ENCODE measurements at places on chromosomes 12 and 14.

GRCh38 chr14:72554401-72554800 is 339.5 kb downstream of the DPF3 start:
- DNase-seq, result no peak

GRCh38 chr12:27333403-27334009 is 870 bp downstream of the BMAL2 start:
- DNase-seq, result no peak

DNA sequence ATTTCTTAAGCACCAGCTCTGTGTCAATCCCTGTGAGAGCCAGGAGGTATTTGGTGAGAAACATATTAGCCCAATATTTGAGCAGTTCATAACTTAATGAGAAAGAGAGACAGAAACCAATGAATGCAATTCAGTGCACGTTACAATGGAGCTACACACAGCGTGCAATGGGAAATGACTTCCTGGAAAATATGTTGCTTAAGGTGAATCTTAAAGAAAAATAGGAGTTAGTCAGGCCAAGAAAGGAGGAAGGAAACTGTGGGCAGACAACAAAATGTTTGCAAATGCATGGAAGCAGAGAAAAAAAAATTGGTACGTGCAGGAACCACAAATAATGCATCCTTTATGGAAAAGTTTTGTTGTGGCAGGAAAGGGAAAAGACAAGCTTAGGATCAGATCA is 481.7 kb downstream of the BCAT1 start:
- DNase-seq, result no peak

- DNase-seq, result no peak
Measured at GRCh38 chr14:105562713-105563346, 36.4 kb downstream of the TMEM121 start.

- no peak for DNase-seq
Measured at GRCh38 chr14:40248671-40249070, 816.4 kb upstream of the FBXO33 start.

DNA sequence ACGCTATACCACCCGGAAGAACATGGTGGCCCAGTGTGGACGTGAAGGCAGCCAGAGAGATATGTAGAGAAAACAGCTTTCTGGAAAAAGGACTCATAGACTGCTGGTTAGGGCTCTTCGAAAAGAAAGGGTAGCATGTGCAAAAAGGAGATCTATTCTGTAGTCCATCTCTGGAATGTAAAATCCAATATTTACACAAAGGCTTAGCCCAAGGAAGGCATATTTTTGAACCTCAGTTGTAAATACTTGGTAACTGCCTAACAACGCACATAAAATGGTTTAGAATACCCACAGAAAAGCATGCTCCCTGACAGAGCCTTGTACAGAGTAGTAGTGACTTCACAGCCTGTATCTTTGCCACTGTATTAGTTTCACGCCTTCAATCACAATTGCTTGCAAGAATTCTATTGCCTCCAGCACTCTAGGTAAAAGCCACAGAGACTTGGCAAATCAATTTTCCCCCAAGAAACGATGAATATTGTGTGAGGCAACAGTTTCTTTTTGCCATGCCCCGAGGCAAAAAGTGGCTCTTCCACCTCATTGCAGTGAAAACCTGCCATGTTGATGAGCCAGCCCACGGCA is 59.2 kb downstream of the TRIM9 start:
- DNase-seq, result no peak

DNA sequence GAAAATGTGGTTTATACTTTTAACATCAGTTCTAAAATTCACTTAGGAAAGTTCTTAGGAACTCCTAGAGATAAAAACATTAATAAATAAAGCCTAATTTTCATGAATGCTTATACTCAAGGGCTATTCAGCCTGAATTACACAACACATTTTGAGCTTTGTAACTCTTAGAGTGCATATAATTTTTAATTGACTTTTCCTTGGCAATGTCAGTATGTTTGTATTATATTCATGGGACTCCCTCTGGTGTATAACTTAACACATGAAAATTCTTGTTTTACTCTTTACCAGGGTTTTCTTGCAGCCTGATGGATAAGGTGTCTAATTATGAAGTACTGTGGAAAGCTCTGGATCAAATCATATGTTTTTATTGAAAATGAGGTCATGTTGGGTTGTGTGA is 150.6 kb upstream of the HMGA2 start:
- no peak for DNase-seq

DNA sequence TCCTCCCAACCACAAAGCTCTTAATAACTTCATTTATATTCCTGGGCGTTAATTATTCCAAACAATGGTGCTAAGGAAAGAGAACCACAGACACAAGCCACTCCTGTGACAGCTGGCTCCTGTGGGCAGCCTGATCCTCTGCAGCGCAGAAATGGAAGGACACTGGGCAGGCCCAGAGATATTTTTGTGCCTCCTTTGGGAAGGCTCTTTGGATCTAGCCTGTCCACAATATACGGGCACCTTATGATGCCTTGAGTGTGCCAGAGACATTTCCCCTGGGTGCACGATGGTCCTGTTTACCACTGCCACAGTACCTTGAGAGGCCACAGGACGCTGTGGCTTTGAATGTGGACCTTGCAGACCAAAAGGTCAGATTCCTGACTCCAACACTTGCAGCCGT is 2.1 kb downstream of the ASB2 start:
- no peak for DNase-seq

DNA sequence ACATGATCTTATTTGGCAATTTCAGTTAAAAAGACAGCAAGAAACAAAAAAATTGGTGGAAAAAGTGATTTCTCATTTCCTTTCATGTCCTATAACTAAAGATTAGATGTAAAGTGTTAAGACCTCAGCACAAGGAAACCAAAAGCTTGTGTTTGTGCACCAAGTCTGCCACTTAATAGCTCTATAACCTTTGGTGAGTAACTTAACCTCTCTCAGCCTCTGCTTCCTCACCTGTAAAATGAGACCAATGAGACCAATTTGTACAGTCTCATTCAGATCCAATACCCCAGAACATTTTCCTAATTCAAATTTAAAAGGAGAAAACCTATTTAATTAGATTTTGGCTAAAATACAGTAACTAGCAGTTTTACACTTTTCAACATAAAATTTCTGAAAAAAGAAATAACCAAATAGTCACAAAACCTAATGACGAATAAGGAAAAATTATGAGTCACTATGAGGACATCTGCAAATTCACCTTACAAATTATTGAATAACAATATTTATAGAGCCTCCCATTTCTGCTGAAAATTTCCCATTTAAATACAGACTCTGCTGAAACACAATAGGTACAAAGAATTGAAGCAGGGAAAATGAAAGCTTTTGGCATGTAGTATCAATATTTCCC is 71.1 kb downstream of the EPS8 start:
- no peak for DNase-seq

DNA sequence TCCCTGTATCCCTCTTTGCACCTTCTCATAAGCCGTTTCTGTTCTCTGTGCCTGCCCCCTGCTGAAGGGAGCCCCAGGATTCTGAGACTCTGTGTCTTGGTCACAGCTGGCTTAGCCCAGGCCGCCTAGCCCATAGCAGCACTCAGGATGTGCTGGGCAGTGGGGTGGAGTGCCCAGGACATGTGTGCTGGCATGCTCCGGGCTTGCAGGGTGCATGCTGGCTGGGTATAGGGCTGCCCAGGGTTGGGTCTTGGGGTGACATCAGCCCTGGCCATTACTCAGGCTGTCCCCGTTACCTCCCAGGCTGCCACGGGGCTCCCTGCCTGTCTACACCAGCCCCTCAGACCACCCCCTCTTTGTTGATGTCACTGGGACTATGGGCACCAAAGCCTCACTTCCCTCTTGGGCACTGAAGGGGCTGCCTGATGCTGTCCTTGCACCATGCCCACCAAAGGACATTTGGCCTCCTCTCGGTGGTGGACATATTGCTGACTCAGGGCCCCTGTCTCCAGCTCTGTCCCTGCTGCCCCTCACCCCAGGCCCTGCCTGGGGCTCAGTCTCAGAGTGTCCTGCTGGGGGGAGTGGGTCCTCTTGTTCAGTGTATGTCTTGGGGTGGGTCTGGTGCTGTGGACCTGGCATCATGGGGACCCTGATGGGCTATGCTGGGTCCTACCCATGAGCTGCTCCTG is 2.4 kb downstream of the CEP170B start:
- DNase-seq, result no peak

DNA sequence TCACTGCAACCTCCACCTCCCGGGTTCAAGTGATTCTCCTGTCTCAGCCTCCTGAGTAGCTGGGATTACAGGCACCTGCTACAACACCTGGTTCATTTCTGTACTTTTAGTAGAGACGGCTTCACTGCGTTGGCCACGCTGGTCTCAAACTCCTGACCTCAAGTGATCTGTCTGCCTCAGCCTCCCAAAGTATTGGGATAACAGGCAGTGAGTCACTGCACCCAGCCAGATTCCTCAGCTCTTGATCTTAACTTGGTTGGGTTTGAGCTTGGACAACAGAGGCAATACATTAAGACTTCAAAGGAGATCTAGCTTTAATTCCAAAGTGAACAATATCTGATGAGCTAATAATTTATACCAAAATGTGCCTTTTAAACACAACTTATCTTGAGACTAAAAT is 5.6 kb downstream of the DAZAP2 start:
- DNase-seq, result no peak

DNA sequence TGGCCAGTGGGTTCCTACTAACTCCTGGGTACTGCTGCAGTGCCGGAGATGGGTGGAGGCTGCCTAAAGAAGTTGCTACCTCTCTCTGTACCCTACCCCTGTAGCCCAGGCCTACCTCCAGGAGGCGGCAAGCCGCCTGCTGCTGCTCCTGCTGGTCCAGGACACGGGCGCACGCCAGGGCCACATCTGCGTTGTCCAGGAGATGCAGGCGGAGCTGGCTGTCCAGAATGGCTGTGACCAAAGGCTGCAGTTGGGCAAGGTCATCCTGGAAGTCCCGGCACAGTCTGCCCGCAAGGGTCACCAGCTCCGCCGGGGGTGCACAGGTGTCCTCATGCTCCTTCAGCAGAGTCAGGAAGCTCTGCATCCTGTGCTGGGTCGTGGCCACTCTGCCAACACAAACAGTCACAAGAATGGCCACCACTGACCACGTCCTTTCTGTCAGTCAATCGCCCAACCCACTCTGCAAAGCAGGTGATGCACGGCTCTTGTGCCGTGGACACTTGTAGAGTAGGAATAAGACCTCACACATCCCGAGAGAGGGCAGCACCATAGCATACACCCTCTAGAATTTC is 1.6 kb downstream of the ANHX start:
- DNase-seq, result no peak

- no peak for DNase-seq
Measured at GRCh38 chr12:116019415-116019814, 258.1 kb downstream of the MED13L start.

DNA sequence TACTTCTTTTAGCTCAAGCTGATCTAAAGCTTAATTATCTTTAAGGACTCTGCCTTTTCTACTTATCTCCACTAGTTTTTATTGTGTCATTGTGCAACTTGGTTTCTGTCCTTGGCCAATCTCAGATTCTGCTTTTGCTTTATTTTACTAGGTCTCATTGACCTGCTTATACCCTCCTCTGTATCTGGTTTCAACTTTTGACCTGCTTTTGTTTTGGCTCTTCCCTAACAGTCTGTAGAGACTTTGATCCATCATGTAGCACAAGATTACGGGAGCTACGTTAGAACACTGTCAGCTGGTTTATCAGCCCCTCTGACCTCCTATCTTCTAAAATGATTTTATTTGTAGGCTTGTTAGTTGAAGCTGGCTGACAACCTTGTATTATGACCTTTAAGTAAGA is 43.6 kb downstream of the ZCRB1 start:
- no peak for DNase-seq

DNA sequence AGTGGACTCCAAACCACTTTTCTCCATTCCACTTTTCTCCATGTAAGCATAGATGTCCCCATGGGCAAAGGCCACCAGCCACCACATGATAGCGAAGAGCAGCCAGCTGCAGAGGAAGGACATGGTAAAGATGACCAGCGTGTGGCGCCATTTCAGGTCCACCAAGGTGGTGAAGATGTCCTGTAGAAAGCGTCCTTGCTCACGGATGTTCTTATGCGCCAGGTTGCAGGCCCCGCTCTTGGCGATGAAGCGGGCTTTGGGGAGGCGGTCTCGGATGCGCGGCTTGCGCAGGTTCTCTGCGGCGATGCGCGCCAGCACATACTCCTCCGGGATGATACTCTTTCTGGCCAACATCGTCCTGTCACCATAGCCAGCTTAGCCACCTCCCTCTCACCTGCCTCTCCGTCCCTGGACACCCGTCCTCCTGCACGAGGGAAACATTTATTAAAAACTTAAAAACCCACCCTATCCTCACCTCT is 1.2 kb downstream of the KCNJ8 start:
- no peak for DNase-seq

GRCh38 chr12:90925562-90925961 is 29.4 kb downstream of the CCER1 start:
- DNase-seq, result no peak

GRCh38 chr14:95832012-95832411 is 44.6 kb upstream of the TUNAR start:
- no peak for DNase-seq

- DNase-seq, result no peak
Measured at GRCh38 chr12:6532927-6533652, 1.2 kb upstream of the GAPDH start.

GRCh38 chr14:62031504-62031903 is 269.3 kb downstream of the SNAPC1 start:
- DNase-seq, result no peak

DNA sequence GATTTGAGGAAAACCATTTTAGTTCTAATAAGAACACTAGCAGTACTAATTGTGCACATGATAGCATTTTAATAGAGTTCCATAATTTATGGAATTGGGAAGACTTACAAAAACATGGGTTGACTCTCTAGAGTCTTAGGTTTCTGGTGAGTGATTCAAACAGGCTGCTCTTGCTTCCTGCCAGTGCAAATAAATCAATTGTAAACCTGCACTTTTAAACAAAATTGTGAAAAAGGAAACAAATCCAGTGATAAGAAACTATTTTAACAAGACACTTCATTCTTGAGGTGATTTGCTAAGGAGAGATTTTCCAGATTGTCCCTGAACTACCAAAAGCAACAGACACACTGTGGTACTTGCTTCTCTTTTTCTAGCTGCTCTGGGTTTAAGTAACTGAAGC is 112.2 kb downstream of the CACNA1C start:
- DNase-seq, result no peak

GRCh38 chr14:103510724-103511693 is 11.6 kb downstream of the CKB start:
- DNase-seq, result no peak

GRCh38 chr12:89194683-89195082 is 157.6 kb downstream of the DUSP6 start:
- DNase-seq, result no peak

GRCh38 chr12:66600903-66601302 is 78.0 kb downstream of the GRIP1 start:
- DNase-seq, result no peak

- DNase-seq, result no peak
Measured at GRCh38 chr14:25006961-25007795, 42.8 kb downstream of the STXBP6 start.

- no peak for DNase-seq
Measured at GRCh38 chr12:48071808-48072207, 34.1 kb downstream of the SENP1 start.

GRCh38 chr14:55710506-55711041 is 130.6 kb downstream of the KTN1 start:
- DNase-seq, result no peak

DNA sequence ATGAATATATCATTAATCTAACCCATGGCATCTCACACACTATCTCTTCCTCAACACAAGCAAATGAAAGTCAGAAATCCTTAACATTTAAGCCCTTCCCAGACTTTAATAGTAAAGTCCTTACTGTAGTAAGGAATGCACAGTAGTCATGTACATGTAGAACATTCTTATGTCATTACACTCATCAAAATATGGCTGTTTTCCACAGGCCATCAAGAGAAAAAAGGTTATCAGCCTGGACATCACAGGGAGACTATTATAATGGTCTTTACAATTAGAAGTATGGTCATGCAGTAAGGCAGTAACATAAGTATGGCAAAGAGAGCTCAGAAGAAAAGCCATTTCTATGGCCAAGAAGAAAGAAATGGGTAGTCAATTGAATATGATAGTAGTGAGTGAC is 121.2 kb downstream of the SLC6A15 start:
- no peak for DNase-seq

All from cortex of kidney (tissue), 1 donor.